AG04449 (cell line): ENCODE measurements at places on chromosomes 5 and 9.

- DNase-seq = no peak
Measured at GRCh38 chr5:97453263-97453662, 270.2 kb upstream of the RIOK2 start.

GRCh38 chr5:135276151-135276550, 122.9 kb downstream of the MACROH2A1 start:
- DNase-seq = no peak

DNA sequence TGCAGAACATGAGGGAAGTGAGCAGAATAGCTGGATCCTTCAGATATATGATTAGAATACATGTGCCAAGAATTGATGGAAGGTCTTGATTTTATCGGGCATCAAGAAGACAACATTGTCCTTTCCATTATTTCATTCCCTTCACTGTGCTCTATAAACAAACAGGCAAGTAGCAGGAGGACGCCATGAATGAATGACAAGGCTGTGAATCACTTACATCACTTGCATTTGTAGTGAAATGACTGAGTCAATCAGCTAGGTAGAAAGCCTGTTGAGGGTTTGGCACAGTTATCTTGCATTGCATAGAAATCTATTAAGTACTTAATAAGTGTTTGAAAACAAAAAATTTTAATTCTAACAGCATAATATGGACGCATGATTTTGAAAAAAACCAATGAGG, 548.8 kb upstream of the IZUMO3 start:
- DNase-seq = no peak

DNA sequence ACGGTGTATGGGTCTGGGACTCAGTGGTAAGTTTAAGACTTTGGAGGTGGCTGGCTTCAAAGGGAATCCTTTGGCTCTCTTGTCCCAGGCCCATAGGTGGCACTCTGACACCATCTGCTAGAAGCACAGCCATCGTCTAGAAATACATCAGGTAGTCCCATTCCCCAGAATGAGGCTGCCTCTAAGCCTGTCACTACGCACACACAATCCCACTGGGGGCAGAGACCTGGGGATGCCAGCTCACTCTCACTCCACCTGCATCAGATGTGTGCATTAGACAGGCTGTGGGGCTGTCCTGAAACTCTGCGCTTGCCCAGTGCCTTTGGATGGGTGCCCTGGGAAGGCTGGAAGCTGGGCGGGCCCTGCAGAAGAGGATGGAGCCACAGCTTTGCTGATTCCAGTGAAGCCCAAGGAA, 127.5 kb upstream of the PANK3 start:
- no peak for DNase-seq

GRCh38 chr5:139960723-139961383, 82.2 kb downstream of the NRG2 start:
- no peak for DNase-seq

- no peak for DNase-seq
Measured at GRCh38 chr5:168612996-168613395, 33.8 kb upstream of the PANK3 start.

GRCh38 chr9:69975681-69976080, 68.0 kb upstream of the MAMDC2 start:
- no peak for DNase-seq

GRCh38 chr5:148774313-148774712, 52.1 kb upstream of the ADRB2 start:
- no peak for DNase-seq

GRCh38 chr5:16233730-16234129, 54.1 kb upstream of the MARCHF11 start:
- DNase-seq = no peak

DNA sequence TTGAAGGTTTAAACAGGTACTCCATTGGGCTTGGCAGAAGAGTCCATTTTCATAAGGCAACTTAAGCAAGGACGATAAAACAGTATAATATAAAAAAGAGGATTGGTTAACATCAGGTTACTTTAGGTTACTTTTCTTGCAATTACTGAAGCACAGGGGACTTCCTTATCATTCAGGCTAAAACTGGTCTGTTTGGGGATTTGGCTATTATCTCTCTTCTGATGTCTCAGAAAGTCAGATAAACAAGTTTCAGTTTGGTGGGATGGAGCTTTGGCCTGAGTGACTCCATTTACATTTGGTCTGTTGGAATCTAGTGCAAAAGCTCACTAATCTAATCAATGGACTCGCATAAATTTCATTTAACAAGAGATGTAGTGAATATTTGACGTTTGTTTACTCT, 8.0 kb downstream of the GAPT start:
- no peak for DNase-seq

GRCh38 chr5:28369418-28369817, 1331.0 kb upstream of the CDH9 start:
- DNase-seq = no peak

- no peak for DNase-seq
Measured at GRCh38 chr5:120361941-120362340, 102.2 kb upstream of the PRR16 start.

- no peak for DNase-seq
Measured at GRCh38 chr5:36495611-36496010, 110.8 kb upstream of the SLC1A3 start.

DNA sequence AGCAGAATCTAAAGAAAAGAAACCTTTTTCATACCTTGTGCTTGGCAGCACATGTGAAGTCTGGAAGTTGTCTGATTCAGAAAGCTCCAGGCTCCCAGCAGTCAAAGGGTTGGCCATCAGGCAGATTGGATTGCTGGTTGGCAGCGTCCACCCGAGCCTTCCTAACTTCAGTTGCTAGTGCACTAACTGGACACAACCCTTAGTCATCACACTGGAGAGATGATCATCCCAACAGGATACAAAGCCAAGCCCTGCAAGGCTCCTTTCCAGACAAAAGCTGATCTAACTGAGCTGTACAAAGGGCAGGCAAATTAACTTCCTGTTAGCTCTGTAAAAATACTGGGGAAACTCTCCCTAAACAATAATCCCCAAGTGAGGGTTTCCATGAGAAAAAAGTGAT, 185.6 kb downstream of the SNX18 start:
- DNase-seq = peak; percentile 59

DNA sequence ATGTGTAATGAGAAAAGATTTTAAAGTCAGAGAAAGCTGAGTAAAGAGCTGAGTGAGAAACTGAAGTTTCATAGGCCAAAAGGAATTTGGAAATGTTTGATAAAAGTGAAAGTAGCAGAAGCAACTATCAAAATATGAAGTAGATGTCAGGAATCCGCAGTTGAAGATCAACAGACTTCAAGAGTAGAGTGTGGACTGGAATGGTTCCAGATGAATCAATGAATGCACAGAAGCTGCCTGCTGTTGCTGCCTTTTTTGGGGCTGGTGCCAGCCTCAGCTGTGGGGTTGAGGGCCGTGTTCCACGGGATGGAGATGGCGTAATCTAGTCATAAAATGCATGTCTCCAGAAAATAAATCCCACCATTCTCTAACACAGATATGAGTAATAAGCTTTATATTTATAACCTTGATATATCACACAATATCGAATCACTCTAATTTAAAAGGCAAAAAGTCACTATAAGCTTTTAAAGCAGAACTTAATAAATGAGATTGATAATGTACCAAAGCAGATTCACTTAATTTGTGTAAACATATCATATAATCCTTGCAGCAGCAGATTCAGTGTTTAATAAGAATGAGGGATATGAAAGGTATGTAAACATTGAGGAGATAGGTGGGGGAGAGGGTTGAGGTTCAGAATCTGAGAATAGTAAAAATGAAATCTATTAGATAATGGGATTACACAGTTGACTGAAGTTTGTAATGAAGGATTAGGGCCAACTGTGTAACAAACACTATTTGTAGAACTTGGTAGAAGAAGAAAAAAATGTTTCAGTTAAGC, 652.3 kb upstream of the FTMT start:
- DNase-seq = peak; percentile 33

DNA sequence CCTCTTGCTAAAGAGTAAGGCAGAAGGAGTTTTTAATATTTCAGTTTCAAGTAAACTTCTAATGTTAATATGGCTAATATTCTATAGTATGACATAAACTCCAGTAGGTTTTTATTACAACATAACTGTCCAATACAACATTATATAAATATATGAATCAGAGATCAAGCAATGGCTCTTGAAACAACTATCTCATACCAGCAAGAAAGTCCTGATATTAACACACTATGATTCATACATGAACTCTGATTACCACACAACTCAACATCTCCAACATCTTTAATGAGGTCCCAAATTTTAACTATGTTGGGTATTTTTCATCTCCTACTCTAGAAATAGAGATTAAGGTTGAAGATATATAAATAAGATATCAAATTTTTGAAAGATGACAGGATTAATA, 878.3 kb downstream of the TLE1 start:
- DNase-seq = no peak

- DNase-seq = no peak
Measured at GRCh38 chr9:5764130-5764868, 68.6 kb downstream of the ERMP1 start.

DNA sequence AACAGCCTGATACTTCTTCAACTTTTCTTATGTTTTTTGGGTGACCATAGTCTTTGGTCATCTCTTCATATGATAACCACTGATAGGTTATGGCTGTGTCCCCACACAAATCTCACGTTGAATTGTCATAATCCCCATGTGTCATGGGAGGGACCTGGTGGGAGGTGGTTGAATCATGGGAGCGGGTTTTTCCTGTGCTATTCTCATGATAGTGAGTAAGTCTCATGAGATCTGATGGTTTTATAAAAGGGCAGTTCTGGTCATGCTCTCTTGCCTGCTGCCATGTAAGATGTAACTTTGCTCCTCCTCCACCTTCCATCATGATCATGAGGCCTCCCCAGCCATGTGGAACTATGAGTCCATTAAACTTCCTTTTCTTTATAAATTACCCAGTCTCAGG, 8.7 kb downstream of the RHOBTB3 start:
- DNase-seq = no peak

GRCh38 chr5:142640316-142641005, 45.4 kb downstream of the FGF1 start:
- DNase-seq = no peak

GRCh38 chr5:142108432-142109330, at the start of gene NDFIP1:
Gene NDFIP1, plus strand, starts transcription at chr5:142108779. Its CDS starts 196 bp downstream, at chr5:142108975.
- no peak for DNase-seq

- DNase-seq = no peak
Measured at GRCh38 chr9:104808035-104808614, 44.2 kb downstream of the NIPSNAP3B start.

- no peak for DNase-seq
Measured at GRCh38 chr5:123059455-123059854, 22.9 kb upstream of the PPIC start.

DNA sequence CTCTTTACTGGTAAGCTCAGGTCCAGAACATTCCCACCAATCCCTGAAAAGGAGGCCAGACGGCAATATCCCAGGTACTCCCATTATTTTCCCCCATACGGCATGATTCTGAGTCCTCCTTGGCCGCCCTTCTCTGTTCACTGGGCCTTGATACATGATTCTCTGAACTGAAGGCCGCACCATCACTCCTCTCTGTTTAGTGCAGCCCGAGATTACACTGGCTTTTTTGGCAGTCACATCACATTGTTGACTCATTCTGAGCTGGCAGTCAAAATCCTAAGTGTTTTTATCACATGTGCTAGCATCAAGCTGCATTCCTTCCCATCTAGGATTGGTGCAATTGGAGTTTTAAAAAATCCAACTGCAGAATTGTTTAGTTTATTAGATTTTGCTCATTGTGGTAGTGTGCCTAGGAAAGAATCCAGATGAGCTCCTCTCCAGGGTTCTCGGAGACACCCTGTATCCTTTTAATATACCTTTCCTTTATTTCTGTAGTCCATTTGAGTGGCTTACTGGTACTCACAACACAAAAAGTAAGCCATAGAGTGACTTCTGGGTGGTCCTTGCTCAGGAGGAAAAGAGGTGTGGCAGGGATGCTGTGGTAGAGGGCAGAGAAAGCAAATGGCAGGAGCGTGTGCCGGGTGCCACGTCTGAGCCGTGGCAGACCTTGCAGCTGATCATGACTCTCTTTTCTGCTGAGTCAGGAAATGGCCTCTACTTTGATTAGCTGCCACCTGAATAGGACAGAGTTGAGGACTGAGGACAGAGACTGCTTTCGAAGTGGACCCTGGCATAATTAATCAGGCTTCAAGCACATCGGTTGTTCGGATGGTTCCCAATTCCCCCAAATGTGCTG, 121.1 kb upstream of the IL12B start:
- peak; percentile 77 for DNase-seq

DNA sequence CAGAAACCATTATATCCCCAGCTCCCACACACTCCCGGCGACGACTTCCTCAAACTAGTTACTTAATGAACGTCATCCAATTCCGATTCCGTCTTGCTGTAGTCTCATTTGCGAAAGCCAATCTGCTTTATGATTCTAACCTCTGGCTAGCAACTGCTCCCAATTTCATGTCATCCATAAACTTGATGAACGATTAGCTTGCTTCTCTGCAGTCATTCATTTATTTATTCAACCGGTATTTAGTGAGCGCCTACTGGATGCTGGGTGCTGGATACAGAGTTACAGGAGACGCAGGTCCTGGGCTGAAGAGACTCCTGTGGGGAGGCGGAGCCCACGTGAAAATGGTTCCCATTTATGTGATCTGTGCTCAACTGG, 46.2 kb downstream of the TSPAN17 start:
- DNase-seq = no peak

DNA sequence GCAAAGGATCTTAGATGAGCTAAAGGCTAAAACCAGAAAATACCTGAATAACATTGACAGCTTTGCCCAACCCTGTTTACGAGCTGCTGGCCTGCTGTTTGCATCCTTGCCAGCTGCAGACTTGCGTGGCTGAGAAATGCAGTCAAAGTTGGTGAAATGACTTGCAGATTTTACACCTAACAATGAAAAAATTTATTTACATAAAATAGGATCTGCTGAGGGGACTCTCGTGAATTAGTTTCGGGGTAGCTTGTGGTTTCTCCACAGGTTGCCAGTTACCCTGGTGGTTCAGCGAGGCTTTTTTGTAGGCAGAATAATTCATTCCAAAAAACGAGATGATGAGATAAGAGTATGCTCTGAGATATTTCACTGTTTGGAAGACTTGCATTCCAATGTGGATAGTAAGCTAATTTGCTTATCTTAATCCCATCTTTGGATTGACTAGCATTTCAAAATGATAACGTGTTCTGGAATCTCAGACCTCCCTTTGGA, 65.7 kb upstream of the FANCC start:
- DNase-seq = peak; percentile 58

GRCh38 chr5:157477814-157478494, 17.9 kb downstream of the NIPAL4 start:
- no peak for DNase-seq

DNA sequence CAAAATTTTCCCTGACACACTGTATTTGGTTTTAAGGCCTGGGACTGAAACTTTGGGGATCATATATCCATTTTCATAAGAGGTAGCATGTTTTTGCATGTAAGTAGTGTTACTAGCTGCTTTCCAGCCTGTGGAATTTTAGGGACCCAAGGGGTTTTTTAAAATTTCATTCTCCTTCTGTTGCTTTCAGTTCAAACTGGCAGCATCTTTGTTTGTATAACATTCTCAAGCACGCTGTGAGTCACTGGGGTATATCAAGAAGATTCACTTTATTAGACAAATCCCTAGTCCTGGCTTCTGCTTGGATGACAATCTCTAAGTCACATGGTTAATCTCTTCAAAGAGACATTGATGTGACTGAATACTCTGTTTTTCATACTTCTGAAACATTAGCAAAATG, 479.0 kb downstream of the CYLC2 start:
- DNase-seq = no peak

- no peak for DNase-seq
Measured at GRCh38 chr9:76453785-76454184, 5.2 kb upstream of the GCNT1 start.
